Fibroblast of skin of back (primary cell): ENCODE measurements at places on chromosomes 6 and 20.

GRCh38 chr6:35299674-35300073, 2.1 kb downstream of the DEF6 start:
- DNase-seq = no peak

DNA sequence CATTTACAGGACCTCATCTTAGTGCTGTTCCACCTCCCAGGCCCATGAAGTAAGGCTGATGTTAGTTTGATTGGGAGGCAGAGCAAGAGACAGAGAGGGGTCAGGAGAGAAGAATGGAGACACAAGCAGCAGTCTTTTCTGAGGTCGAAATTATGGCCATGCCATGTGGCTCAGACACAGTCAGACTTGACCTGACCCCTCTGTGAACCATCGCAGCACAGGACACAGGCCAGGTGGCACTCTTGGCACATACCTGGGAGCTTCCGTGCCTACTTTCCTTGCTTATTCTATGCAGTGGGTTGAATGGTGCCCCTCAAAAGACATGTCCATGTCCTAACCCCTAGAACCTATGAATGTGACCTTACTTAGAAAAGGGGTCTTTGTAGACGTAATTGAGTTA, 254.9 kb downstream of the MAFB start:
- DNase-seq = no peak

GRCh38 chr20:17584689-17585088, 14.8 kb downstream of the DSTN start:
- no peak for DNase-seq

- no peak for DNase-seq
Observed at GRCh38 chr6:41693281-41694240, 41.8 kb downstream of the TFEB start.

DNA sequence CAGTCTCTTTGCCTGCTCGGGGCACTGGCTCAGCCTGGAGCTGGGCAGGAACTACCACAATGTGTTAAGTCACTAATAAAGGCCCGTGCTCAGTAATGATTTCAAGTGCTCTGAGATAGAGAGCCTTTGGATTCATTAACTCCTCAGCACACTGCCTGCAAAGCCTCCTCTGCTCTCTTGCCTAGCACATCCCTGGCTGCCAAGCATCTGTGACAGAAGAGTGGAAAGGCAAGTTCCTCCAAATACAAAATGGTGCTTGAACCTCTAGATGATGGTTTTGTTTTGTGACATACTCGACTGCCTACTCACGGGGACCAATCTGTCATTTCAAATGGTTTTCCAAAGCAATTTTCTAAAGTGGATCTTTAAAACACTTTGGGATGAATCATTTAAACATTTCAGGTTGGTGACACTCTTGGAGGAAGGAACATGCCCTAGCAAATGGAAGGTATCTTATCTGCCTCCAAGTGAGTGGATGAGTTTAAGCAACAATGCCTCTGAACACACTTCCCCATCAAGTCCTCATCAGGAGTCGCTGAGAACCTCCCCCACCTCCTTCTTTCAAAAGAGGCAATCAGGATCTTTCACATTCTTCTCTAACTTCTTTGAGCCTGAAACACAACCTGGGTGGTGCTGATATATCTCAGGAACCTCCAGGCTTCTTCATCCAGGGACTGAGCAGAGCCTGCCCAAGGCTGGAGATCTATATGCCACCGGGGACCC, 35.8 kb downstream of the METTL24 start:
- DNase-seq = no peak

DNA sequence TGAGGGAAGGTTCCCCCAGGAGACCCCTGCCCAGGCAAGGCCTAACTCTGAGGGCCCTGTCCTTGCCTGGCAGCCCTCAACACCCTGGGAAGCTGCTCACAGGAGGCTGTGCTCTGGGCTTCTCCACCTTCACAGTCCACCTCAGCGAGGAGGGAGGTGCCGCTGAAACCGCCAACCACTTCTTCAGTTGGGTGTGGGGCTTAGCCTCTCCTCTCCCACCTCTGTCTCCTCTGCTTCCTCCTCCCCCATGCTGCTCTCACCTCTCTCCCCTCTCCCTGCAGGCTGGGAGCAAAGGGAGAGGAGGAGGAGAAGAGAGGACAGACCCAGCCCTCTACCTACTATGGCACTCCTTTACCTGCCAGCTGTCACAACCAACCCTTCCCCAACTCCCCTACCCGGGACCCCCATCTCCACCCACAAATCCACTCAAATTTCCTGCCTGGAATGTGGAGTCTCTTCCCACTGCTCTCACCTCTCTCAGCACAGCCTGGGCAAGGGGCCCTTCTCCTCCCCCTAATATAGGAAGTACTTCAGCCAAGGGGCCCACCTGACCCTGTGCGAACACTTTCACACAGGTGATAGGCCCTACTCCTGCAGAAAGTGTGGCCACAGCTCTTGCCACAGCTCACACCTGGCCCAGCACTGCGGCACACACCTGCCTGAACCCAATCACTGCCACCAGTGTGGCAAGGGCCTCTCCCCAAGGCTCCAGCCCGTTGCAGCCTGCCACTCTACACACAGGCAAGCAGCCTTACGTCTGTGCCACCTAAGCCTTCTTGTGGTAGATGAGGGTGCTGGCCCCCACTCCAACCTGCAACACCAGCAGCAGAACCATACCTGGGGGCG, 7.2 kb downstream of the RING1 start:
- DNase-seq = no peak

- no peak for DNase-seq
Observed at GRCh38 chr6:139152892-139153271, 18.0 kb downstream of the HECA start.

DNA sequence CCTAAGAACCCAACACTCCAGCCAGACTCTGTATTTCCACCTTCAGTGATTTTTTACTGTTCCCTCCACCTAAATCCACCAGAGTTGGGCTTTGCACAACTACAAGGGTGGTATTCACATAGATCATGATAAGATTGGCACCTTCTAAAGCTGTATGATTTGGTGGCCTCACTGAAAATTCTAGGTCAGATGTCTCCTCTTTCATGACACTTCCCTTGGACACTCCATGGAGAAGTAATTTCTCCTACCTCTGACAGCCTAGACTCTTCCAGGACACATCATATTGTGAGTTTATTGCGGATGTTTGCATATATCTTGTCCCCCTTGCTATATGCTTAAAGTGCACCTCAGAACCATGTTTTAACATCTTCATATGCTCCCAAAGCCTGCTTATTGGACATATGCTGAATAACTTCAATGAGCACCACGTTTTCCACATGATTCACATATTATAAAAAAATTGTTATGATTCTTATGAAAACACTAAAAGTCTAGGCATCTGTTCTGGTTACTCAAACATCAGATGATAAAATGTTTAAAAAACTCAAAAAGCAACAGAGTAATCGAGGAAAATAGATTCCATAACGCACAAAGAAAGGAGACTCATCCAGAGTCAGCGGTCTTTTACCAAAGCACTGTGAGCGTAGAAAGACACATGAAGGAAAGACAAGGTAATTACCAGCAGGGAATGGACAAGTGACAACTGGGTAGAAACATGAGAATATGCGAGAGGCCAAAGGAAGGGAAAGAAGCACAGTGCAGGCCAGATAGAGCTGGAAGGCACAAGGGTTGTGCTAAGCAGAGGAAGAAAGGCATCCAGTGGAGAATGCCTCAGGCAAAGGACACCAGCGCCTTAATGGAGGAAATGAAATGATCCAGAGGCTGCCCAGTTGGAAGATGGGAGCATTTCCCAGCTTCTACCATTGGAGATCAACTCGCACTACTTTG, 46.5 kb downstream of the KIF16B start:
- peak; percentile 33 for DNase-seq

DNA sequence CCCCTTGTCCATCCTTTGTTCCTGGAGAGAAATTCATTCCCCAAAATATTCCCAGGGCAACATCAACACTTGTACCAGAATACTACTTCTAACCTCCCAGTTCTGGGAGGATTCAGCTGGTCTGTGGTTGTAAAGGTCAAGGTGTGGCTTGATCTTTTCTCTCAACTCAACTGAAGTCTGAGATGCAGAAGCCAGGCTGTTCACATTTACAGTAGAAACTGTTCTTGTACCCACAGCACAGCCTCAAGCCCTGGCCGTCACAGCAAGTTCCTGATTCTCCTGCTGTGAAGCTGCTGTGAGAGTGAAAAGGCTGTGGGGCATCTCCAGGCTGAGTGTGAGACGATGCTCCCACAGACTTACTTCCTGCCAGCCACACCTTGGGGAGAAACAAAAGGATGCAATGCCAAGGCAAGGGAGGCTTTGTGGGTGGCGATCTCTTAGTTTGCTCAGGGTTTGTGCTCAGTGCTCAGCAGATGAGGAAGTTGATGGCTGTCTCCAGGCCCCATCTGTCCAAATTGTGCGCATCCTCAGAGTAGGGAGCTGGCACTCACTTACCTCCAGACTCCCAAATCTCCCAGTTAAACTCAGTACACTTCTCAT, 143.9 kb upstream of the FOXA2 start:
- DNase-seq = no peak

- DNase-seq = peak; percentile 26
Observed at GRCh38 chr20:7742479-7742878, 197.8 kb downstream of the HAO1 start.

GRCh38 chr6:5112066-5112799, 27.1 kb downstream of the PPP1R3G start:
- DNase-seq = peak; percentile 86

GRCh38 chr6:6724539-6725467, 136.3 kb downstream of the LY86 start:
- peak; percentile 68 for DNase-seq
